ENCODE measurements at places on chromosomes 3 and 15. TPM values are rescaled to one million over a fixed set of nuclear protein-coding genes. Genes with fewer than 3 reads are reported as not detected.

DPPA2 gene
- not detected for polyA plus RNA-seq

- DNase-seq, result no peak
Measured at GRCh38 chr3:51522273-51522962, 16.1 kb upstream of the RAD54L2 start.

DNA sequence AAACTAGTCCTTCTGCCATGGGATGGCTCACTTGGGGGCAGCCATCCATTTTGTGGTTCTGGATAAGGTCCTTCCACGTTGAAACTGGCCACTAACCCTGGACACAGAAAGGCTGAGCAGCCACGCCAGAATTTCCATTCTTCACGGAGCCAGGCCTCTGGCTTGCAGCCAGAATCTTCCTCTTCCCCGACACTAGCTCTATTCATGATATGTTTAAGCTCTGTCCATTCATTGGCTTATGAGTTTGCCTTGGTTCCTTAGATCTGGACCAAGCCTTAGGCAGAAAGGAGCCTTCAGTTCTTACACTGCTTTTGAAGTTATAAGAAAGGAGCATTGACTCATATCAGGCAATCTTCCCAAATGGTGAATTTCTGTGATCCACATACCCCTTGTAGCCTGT, 288.4 kb upstream of the GOLGA6L4 start:
- no peak for DNase-seq

- DNase-seq, result no peak
Measured at GRCh38 chr3:131109156-131109555, 82.5 kb downstream of the NEK11 start.

GOLGA6A gene
- polyA plus RNA-seq, result 0.14 TPM

- no peak for DNase-seq
Measured at GRCh38 chr15:31393444-31394091, 66.9 kb downstream of the KLF13 start.

DNA sequence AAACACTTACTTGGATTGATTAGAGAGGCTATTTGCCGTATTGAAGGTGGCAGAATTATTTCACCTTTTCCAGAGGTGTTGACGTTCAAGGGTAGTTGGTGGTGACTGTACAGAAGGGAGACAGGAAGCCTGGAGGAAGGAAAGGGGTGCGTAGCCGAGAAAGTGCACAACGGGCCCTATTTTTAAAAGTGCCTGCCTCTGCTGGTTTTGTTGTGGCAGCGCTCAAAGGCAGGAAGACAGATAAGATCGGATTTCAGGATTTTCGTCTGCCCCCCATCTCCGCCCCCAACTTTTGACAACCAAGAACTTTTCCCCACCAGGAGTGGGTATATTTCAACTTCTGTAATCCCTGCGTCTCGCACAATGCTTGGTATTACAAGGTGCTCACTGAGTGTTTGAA, 38.5 kb downstream of the SMAD3 start:
- peak; percentile 48 for DNase-seq

DNA sequence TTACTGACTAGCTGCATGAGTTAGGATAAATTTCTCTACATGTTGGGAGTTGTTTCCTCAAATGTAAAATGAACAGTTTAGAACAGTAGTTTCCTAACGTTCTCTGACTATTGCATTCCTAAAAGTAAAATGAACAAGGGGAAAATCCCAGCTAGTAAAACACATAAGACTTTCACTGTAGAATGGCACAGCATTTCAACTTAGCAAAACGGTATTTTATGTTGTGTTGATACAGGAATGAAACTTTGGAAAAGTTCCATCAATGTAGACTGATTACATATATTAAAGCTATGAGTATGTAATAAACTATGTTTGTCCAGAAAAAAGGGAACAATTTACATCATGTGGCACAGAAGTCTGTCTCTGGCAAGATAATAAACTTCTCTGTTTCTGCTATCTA, 297.4 kb upstream of the EPHA3 start:
- DNase-seq, result no peak

DNA sequence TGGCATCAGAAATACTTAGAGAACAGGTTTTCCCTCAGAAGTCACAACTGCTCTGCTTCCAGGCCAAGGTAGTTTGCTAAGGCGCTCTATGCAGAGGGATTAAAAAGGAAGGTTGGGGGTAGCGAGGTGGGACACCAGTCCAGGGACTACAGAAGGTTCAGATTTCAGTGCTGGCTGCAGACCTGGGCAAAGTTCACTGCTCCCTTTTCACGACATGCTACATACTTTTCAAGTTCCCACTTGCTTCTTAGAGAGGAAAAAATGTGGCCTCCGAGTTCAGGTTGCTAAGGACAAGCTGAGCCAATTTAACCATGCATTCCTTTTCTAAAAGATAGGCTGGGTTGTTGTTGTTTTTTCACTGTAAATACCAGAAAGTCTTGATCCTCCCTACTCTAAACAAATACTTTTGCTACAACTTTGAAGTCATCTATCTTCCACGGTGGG, 158.6 kb upstream of the NR2F2 start:
- DNase-seq, result no peak

GRCh38 chr3:190101320-190102011, 19.2 kb downstream of the P3H2 start:
- no peak for DNase-seq

- DNase-seq, result no peak
Measured at GRCh38 chr3:94323596-94323995, 260.7 kb downstream of the NSUN3 start.

GRCh38 chr3:48601622-48601994, 6.5 kb upstream of the COL7A1 start:
- DNase-seq, result no peak

TMEM158 gene
- not detected for polyA plus RNA-seq

IQCF5 gene
- not detected for polyA plus RNA-seq

DNA sequence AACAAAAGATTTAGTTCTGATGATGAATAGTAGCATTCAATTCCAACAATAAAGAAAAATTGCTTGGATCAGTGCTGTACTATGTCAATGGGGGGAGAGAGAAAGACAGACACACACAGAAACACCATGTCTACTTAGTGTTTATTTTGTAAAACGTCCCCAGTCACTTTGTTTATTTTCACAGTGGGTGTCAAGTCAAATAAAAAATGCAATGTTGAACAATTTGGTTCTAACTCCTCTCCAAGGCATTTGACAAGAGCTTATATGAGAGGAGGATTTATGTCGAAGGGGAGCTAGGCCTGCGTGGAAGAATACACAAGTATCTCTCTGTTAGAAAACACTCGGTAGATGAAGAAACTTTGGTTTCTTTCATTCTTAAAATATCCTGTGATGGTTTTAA, 201.7 kb upstream of the SLC2A2 start:
- no peak for DNase-seq

- peak; percentile 72 for DNase-seq
Measured at GRCh38 chr3:15291589-15292541, 40.5 kb downstream of the SH3BP5 start.

LYZL4 gene
- polyA plus RNA-seq, result not detected

DNA sequence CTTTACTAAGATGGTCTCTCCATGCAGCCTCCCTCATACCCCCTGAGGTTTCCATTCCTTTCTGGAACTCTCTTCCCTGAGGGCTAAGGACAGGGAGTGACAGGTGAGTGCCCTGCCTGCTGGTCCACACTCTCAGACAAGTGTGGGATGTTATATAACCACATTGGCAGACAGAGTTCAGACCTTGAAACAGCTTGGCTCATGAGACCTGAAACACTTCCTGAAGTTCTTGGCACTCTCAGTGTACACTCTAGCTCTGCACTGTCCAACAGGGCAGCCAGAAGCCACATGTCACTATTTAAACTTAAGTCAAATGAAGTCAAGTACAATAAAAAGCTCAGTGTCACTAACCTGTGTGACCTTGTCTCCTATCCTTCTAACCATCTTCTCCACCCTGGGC, 188.5 kb downstream of the ZNF621 start:
- DNase-seq, result no peak

DNA sequence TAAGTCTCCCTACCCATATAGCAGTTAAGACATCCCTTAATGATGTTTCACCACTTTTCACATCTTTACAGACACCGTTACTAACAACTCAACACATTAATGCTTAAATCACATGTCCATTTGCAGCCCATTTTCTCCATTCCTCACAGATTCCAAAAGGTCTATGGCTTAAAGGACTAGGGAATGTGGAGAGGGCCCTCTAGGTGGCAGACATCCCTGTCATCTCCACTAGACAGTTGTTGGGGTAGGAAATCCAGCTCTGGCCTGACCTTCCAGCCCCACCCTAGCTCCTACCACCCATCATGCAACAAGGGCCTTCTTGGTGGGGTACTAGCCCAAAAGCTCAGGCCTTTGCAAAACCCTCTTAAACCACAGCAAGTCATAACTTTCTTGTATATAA, 25.2 kb downstream of the CPEB1 start:
- DNase-seq, result no peak

DNA sequence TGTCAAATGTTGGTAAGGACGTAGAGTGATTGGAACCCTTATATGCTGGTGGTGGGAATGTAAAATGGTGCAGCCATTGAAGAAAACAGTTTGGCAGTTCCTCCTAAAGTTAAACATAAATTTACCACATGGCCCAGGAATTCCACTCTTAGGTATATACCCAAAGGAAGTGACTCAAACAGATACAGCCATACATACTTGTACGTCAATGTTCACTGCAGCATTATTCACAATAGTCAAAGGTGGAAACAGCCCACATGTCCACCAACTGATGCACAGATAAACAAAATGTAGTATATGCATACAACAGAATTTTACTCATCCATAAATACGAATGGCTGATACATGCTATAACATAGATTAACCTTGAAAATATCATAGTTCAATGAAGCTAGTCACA, 13.2 kb downstream of the CLASP2 start:
- DNase-seq, result no peak

- DNase-seq, result no peak
Measured at GRCh38 chr3:185582871-185583270, 3.2 kb upstream of the SENP2 start.

MAGI1 gene
- polyA plus RNA-seq, result not detected

- no peak for DNase-seq
Measured at GRCh38 chr3:128523591-128523990, 30.6 kb upstream of the GATA2 start.

GRCh38 chr3:152317956-152318355, 49.2 kb downstream of the MBNL1 start:
- DNase-seq, result no peak

TLR9 gene
- not detected for polyA plus RNA-seq

- DNase-seq, result no peak
Measured at GRCh38 chr3:100425316-100425715, 24.0 kb downstream of the LNP1 start.

DNA sequence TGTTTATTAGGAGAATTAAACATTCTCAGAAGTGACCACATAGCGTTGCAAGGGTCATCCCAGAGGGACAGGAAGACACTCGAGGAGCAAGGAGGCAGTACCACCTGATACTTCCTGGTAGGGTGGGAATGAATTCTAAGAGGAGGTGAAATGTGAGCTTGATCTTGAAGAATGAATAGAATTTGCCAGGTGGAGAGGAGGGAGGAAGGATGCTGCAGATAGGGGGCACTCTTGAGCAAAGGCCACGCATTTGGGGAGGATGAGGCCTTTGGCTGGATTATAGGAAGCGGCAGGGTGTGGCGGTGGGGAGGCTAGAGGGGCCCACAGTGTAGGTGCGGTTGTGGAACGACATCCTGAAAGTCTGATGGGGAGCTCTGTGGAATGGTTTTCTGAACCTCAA, 33.5 kb downstream of the CHCHD6 start:
- DNase-seq, result no peak

- DNase-seq, result peak; percentile 15
Measured at GRCh38 chr3:44981220-44981619, 5.2 kb downstream of the EXOSC7 start.

Measured in naive thymus-derived CD4-positive, alpha-beta T cell (primary cell).